Inflammatory macrophage (primary cell): ENCODE measurements at places on chromosomes 3 and 15.

DNA sequence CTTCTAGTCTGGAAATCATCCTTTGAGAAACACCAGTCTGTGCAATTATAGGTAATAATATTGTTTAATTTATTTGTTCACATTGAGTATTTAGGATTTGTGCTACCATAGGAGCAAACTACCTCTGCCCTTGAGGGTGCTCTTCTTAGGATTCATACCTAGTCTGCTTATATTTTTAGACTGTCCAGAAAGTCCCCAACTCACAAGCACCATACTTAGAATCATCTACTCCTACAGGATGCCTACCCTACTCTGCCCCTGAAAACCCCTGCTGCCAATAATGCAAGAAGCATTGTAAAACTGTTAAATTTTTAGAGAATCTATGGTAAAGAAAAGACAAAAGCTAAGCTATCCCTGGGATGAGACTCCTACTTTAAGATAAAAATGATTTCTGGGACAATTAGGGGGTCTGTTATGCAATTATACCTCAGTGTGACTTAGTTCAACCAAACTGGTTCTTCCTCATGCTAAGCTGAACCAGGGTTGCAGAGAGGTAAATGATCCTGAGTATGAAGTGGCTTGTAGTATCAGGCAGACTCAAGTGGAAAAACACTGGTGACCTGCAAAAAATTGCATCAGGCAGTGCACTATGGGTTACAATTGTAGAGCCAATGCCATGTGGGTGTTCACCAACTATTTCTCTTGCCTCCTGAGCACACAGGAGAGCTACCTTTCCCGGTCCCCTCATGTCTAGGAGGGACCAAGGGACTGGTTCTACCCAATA lies 133.3 kb downstream of the TNIK start:
- DNase-seq: no peak

- no peak for DNase-seq
Measured at GRCh38 chr3:71451060-71451459, 132.5 kb downstream of the FOXP1 start.

DNA sequence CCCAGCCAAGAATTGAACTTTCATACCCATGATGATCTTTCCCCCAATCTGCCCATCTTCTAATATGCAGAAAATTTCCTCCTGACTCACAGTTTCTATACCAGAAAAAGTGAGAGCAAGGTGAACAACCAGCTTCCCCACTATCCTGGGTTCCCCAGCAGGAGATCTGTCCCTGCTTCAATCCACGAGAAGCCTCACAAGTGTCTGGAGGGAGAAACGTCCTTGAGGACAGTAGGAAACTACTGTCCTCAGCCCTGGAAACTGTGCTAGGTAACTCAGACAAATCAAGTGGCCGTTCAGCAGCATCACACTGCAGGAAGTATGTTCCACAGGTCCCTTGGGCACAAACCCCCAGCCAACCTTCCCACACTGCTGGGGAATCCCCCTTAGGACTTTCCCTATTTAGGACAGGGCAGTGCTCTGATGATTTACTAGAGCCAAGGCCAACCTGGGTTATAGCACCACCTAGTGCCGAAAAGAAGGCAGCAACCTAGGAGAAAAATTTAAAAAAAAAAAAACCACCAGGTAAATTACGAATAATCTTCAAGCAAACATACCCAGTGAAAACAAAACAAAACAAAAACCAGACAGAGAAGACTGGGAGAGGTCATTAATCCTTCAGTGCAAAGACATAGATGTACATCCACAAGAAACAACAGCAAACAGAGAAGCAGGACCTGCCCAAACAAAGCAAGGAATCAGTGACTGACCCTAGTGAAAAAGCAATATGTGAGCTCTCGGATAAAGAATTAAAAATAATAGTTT lies 36.0 kb downstream of the MORC1 start:
- DNase-seq: peak; percentile 58

DNA sequence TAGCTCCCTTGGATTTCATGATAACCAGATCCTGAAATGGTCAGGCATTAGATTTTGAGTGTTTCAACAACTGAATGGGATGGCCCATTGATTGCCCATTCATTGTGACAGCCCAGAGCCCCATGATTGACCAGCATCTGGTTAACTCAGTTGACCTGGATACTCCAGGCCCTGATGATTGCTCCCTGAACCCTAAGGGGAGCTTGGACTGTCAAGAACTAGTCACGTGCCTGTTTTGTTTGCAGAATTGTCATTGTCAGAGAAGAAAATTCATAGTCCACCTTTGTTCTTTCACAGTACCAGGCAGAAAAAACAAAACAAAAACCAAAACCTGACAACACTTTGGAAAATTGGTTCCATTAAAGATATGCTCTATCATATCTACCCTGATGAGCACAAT lies 241.3 kb upstream of the ONECUT1 start:
- no peak for DNase-seq

DNA sequence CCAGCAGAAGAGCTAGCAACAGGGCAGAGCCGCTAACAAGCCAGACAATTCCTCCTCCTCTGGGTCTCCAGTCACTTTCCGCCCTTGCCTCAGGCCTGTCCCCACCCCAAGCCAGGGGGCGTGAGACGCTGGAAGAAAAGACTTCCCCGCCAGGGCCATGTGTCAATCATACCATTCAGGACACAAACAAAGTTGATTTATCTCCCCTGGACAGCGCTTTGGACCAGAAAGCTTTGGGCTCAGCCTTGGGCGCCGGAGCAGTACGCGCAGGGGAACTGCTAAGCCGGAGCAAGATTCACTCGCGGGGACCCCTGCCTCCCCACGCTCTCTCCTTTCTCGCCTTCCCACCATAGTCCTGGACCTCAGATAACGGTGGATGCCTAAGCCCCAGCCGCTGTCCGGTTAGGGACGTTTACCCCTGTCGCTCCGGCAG lies 479 bp downstream of the LRRC2 start:
- no peak for DNase-seq

- DNase-seq: peak; percentile 67
Measured at GRCh38 chr3:47362701-47363100, 18.1 kb upstream of the PTPN23 start.

- no peak for DNase-seq
Measured at GRCh38 chr3:159798951-159799350, 189.7 kb upstream of the IL12A start.

GRCh38 chr3:11583638-11584046 lies 60.1 kb downstream of the VGLL4 start:
- no peak for DNase-seq

DNA sequence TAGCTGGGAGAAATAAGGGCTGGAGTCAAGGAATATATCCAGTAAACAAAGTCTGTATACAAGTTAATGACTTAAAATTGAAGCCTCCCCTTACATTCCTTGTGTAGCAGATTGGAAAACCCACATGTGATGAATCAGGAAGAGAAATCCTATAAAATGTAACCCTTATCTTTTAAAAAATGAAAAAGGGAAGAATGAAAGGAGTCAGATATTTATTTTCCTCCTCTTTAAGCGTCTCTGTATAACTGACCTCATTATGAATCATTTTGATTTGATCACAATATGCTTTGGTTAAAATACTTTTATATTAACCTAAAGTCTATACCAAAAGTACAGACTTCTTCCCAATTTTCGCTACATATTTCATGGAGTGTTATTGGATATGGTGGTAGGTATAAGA lies 316.3 kb upstream of the STAC start:
- no peak for DNase-seq

GRCh38 chr3:120448756-120449155 lies 2.0 kb downstream of the FSTL1 start:
- DNase-seq: no peak

DNA sequence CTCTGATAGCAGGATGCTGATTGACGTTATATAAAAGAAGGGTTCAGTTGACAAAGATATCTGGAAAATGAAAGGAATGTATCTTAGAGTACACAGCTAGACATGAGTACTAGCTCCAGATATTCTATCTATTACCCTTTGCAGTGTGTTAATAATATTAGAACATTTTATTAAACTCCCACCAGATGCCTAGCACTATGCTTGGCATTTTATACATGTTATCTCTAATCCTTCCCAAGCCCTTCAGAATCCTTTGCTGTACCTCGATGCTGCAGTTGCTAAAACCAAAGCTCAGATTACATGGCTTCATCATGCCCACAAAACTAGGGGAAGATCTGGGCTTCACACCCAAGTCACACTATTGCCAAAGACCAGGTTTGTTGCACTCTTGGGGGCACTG lies 350.1 kb upstream of the AZI2 start:
- DNase-seq: no peak

GRCh38 chr3:34077417-34078195 lies 279.2 kb downstream of the PDCD6IP start:
- no peak for DNase-seq

- DNase-seq: no peak
Measured at GRCh38 chr3:134061401-134061800, 31.7 kb upstream of the SLCO2A1 start.

DNA sequence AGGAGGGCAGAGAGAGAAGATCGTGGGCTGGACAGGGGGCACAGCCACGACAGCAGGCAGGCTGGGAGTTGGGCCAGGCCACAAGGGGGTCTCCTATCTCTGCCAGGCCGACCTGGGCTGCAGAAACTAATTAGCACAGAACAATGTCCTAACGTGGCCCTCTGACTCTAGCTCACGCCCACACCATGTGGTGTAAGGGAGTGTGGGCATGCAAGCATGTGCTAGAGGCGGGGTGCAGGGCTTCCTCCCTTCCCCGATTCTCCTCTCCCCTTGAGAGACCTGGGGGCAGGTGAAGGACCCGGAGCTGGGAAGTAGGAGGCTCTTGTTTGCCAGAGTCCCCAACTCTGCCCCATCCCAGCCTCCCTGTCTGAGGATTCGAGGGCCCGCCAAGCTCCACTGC lies 65.5 kb downstream of the LINGO1 start:
- peak; percentile 77 for DNase-seq

- DNase-seq: no peak
Measured at GRCh38 chr3:140223631-140224030, 288.6 kb downstream of the CLSTN2 start.

- no peak for DNase-seq
Measured at GRCh38 chr15:42804739-42805138, 67.8 kb upstream of the CDAN1 start.

DNA sequence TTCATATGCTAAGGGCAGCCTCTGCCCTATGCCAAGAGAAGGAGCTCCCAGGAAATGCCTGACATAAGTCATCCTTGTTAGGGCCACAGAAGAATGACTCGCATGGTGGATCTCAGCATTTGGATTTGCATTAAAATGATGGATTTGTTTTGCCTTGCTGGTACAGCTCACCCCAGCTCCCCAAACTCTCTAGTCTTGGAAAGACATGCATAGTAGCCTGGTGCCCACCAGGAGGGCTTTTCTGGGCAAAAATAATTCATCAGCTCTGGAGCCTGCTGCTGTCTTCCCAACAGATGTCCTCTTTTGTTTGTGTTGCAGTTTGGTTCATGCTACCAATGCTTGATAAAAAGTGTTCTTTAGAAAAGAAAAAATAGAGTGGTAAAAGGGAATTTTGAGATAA lies 833.0 kb downstream of the AGBL1 start:
- no peak for DNase-seq

DNA sequence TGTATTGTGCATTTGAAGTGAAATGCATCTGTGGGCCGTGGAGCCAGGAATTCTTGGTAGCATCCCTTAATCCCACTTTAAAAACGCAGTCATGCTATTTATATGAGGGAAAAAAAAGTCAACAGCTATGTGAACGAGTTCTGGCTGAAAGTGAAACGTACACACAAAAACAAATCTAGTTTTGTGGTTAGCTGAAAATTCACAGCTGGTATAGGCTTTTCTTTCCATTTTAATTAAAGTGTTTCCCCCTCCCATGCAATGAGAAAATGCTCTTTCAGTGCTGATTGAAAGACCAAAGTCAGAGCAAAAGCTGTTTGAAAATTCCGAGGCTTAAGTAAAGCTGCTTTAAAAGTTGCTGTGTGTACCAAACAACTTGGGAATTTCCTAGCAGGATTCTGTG lies 297.4 kb downstream of the PLCL2 start:
- DNase-seq: no peak

- no peak for DNase-seq
Measured at GRCh38 chr15:66196602-66197001, 56.9 kb downstream of the MEGF11 start.

- no peak for DNase-seq
Measured at GRCh38 chr15:69647142-69647513, 194.5 kb downstream of the RPLP1 start.

- DNase-seq: no peak
Measured at GRCh38 chr3:85939074-85939482, 980.3 kb downstream of the CADM2 start.

DNA sequence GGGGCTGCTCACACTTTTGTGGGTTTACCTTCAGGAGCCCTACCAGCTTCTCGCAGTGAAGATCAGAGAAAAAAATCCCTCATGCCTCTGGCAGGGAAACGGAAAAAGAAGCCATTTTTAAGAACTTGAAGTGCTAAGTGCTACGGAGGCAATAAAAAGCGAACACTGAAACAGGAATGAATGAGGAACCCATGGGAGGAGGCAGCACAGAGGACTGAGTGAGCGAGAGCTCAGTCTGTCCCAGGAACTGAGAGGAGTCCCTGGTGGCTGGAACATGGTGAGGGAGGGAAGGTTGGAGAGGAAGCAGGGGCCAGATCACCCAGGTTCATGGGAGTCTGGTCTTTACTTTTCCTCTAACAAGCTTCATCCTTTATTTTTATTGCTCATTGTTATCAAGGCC lies 228.1 kb upstream of the PROK2 start:
- DNase-seq: peak; percentile 60

DNA sequence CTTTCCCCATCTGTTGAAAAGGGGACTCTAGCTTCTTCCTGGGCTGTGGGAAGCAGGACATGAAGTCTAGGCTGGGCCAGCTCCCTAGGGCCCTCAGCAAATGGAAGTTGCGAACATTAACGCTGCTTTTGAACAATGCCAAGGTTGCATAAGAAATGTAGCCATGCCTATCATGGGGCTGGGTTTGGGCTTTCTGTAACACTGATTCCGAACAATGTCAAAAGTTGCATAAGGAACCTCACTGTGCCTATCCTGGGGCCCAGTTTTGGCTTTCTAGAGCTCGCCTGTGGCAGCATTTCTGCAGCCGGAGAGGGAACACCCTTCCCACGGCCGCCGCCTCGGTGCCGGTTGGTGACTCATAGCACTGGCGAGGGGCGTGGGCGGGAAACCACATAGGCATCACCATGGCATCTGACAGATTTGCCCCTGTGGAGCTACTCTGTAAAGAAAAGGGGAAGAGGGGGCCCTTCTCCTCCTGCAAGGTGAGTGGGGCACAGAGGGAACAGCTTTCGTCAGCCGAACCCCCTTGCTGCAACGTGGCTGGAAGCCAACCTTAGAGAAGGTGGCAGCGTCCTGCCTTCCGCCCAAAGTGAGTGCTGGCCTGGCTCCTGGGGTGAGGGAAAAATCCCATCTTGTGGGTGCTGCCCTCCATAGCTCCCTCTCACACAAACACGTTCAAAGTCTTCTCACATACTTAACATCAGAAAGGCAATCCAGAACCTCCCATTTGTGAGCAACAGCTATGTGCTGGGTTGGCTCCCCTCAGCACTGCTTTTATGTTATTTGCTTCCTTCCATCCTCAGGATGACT lies 46.6 kb upstream of the ATP2B2 start:
- DNase-seq: peak; percentile 95

DNA sequence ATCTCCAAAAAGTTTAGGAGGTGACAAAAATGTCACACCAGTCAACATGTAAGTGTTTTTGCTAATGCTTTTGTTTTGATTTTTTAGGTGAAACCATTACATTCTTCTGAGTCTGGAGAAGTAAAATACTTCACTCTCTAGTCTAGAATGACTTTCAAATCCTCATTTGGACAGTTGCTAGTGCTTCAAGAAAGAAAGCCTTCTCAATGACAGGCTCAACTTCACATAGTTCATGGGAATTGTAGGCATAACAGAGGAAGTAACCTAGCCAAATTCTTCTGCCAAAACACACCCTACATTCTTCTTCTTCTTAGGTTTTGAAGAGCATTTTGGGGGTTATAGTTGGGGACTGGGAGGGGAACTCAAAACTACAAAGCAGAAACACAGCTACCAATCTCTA lies 29.4 kb upstream of the HEG1 start:
- no peak for DNase-seq
